D721Med (cell line): ENCODE measurements at places on chromosomes 13 and 19.

DNA sequence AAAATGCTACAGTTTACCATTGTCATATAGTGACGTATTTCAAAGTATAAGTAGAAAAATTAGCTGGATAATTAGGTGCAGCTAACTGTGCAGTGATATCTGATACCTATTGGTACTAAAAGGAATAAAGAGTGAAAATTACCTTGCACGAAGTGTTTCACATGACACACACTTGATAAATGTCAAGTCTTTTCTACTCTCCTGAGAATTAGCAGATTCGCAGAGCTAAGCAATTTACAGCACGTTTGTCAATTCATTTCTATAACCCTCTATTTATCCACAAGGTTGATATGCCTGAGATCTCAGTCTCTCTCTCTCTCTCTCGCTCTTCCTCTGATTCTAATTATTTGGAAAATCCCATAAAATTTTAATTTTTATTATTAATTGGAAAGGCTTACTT is 1109.0 kb downstream of the EFNB2 start:
- no peak for DNase-seq

- no peak for DNase-seq
Observed at GRCh38 chr19:56778351-56778750, 62.2 kb downstream of the PEG3 start.

- no peak for DNase-seq
Observed at GRCh38 chr19:32289566-32290210, 55.7 kb upstream of the ZNF507 start.

- DNase-seq, result no peak
Observed at GRCh38 chr19:6730941-6731670, 6.3 kb downstream of the GPR108 start.

DNA sequence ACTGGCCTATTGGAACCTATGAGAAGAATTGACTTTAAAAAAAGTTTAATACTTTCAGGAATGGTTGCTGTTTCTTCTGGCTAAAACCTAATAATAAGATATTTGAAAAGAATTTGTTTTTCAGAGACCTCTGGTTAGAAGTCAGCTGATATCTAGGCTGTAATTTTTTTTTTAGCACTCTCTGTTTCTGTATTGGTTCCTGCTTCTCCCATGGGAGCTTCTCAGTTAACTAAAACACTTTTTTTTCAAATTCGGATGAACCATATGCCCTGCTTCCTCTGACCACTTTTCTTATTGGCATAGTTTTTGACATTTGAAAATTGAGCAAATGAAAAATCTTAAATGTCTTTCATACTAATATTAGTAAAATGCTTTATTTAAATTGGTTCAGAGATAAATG is 163.5 kb upstream of the SLC10A2 start:
- DNase-seq, result no peak

- DNase-seq, result peak; percentile 98
Observed at GRCh38 chr19:1478934-1479707, at the start of gene C19orf25. Gene C19orf25 (minus strand): TSS chr19:1479215. CDS start chr19:1478903, 312 bp downstream.

- no peak for DNase-seq
Observed at GRCh38 chr19:30028992-30029343, 86.9 kb downstream of the URI1 start.

DNA sequence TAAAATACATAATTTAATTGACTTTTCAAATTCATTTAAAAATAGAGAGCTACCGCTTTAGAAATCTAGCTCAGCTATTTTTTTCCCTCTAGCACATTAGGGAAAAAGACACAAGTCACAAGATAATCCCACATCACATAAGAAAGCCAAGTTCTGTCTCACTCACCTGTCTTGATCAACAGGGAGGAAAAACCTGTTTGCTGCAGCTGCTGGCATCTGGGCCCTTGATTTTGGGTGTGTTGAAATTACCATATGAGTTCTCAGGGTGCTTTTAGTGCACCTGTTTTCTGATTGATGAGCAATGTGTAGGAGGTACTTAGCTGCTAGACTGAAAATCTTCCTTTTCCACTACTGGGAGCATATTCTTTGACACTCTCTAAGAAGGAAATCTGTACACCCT is 53.8 kb downstream of the ZDHHC20 start:
- no peak for DNase-seq

DNA sequence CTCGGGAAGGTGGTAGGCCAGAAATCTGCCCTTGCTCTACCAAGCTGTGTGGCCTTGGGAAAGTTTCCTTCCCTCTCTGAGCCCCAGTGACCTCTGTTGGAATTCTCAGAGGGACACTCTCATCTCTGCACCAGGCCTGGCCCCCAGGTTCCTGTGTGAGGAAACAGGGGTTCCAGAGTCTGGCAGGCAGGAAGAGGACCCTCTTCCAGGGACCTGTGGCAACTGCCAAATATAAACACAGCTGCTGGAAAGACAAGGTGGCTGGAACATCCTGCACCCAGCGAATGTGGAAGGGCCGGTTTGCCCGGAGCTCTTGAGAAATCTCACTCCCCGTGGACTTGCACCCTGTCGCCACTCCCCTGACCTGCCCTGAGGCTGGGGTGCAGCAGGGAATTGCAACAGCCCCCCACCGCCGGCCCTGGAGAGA is 52.8 kb downstream of the GADD45B start:
- no peak for DNase-seq

DNA sequence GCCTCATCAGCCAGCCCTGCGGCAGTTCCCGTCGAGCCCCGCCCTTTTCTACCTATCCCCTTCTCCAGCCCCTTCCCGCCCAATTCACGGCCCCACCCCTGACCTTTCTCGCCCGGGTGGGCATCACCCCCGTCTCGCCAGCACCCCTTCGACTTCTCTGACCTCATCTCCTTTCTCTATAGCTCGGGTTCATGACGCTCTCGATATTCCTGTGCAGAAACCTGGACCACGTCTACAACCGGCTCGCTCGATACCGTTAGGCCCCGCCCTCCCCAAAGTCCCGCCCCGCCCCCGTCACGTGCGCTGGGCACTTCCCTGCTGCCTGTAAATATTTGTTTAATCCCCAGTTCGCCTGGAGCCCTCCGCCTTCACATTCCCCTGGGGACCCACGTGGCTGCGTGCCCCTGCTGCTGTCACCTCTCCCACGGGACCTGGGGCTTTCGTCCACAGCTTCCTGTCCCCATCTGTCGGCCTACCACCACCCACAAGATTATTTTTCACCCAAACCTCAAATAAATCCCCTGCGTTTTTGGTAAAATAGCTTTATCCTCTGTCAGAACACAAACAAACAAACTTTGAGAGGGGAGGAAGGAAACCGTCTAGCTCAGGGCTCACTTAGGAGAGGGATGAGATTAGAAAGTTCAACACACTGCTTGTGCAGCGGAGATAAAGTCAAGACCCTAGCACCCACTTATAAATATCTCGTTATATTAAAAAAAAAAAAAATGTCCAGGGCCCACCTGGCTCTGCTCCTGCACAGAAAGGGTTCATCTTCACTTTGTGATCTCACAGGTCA is 5.1 kb downstream of the CD37 start:
- peak; percentile 99 for DNase-seq

GRCh38 chr19:54319049-54319448 is 6.1 kb upstream of the LILRA5 start:
- DNase-seq, result no peak

DNA sequence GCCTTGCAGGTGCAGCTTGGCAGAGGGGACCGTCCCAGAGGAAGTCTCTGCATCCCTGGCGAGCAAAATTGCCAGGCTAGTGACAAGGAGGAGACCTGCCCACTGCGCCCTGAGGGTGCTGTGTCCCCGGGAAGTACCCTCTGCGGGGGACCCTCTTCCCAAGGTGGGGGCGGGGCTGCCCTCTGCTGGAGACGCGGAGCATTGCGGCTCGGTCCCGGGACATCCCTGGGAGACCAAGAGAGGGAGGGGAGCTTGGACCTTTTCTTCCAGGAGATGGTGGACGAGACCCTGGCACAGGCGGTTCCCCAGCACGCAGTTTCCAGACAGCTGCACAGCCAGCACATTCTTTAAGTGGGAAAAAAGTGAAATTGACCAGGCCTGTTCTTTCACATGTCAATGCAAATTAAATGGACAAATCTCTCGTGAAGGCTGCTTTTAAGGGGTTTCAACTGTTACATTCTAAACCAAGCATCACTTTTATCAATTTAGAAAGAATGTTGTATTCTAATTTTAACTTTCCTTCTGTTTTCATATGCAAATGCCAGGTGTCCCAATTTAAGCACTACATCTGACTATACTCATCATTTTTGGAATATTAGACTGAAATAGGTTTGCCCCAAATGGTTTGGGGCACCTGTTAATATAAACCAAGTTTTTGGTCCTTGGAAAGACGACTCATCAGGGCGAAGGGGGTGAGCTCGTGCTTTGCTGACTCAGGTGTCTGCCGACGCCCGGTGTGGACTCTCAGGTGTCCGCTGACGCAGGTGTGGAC is 60.7 kb downstream of the MCF2L start:
- DNase-seq, result peak; percentile 72

- DNase-seq, result no peak
Observed at GRCh38 chr19:47778954-47779351, 450 bp downstream of the SELENOW start.

- DNase-seq, result no peak
Observed at GRCh38 chr13:46339035-46339666, 47.9 kb downstream of the RUBCNL start.

DNA sequence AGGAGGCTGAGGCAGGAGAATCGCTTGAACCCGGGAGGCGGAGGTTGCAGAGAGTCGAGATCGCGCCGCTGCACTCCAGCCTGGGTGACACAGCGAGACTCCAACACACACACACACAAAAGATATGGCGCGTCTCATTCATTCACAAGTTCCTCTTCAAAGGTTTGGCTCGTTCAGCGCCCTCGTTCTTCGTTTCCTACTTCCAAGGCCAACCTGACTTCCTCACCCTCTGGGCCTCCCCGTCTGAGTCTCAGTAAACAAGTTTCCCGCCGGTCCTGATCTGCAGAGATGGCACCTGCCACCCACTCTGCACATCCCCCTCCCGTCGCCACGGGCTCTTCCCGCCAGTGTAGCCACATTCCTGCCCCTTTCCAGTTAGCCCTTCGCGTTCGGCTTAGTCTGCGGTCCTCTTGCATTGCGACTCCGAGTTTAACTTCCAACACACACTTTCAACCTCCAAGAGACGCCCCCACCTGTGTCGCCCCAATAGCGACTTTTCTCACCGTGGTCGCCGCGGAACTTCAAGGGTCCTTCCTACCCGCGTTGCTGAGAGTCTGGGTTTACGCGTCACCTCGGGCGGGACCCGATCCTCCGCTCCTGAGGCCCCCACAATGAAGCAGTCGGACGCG is 1.3 kb upstream of the BSG start:
- no peak for DNase-seq

- DNase-seq, result no peak
Observed at GRCh38 chr13:33033986-33034385, 17.8 kb downstream of the KL start.

DNA sequence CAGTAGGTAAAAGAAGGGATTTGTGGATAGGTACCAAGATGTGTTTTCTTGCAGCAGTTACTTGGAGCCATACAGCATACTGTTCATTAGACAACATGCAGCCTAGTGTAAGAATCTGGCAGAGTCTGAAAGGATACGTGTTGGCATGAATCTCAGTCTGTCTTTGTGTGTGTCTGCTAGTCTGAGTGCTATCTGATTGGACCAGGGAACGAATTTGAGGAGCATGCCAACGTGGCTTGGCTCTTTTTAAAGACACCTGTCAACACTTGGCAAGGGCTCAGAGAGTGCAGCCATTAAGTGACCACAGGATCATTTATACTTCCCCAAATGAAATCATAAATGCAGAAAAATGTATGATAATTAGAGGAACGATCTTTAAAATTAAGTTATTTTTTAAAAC is 27.6 kb upstream of the ATXN8OS start:
- no peak for DNase-seq

DNA sequence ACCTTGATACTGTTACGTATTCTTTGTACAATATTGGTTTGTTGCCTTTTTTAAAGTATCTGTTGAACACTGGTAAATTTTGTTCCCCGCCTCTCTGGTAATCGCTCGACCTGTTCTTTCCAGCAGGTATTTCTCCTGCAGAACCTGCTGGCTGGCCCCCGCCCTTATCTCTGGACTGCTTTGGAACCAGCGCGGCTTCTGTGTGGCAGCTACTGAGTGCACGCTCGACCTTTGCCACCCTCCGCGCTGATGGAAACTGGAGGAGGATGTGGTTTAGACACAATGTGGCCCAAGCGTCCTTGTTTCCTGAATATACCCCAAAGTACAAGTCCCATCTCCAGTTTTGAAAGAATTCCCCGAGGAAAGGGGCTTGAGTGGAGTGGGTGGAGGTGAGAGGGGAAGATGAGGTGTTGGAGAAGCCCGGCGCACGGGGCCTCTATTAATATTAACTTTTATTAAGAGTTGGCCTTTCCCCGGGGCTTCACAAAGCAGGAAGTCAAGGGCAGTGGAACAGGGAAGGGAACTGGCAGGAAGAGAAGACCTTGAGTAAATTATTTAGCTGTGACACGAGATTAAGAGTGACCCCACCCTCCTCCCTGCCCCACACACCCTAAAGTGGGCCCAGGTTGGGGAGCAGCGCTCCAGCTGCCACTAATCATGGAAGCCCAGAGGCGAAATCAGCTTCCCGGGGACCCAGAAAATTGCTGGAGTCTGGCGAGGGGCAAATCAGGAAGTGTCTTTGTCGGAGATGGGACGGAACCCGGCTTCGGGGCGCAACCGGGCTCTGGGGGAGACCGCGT is 16.0 kb downstream of the CDX2 start:
- DNase-seq, result no peak

GRCh38 chr13:101190337-101190736 is 226.0 kb downstream of the NALCN start:
- DNase-seq, result no peak

- no peak for DNase-seq
Observed at GRCh38 chr19:40278361-40279035, 6.6 kb downstream of the AKT2 start.

DNA sequence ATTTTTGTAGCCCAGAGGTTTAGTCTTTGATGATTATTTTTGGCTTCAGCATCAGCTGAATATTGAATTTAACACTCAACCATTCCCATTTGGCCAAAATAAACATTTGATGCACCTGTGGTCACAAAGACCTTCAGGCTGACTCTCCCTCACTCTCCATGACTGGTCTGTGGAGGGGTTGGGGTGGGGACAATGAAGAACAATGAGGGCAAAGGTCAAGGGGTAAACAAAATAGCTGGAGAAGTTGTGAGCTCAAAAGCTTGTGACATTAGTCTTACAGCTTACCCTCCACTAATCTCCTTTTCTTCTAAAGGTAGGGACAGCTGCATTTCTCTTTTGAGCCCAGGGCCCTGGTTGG is 86.9 kb downstream of the SLC15A1 start:
- no peak for DNase-seq

- peak; percentile 89 for DNase-seq
Observed at GRCh38 chr19:48330012-48330681, 4.8 kb downstream of the EMP3 start.

- DNase-seq, result no peak
Observed at GRCh38 chr19:55679343-55680257, 4.6 kb downstream of the EPN1 start.
